ENCODE measurements at places on chromosomes 12 and 14.

- no peak for ATAC-seq
- H3K27me3 ChIP-seq = no peaks in the 10 kb centered on the region
- H3K4me3 ChIP-seq = no peak overlapping the region
- no peak overlapping the region for H3K27ac ChIP-seq
- no peaks in the 10 kb centered on the region for H3K36me3 ChIP-seq
These were observed 94.9 kb downstream of the EML1 start for GRCh38 chr14:99888149-99888548.

DNA sequence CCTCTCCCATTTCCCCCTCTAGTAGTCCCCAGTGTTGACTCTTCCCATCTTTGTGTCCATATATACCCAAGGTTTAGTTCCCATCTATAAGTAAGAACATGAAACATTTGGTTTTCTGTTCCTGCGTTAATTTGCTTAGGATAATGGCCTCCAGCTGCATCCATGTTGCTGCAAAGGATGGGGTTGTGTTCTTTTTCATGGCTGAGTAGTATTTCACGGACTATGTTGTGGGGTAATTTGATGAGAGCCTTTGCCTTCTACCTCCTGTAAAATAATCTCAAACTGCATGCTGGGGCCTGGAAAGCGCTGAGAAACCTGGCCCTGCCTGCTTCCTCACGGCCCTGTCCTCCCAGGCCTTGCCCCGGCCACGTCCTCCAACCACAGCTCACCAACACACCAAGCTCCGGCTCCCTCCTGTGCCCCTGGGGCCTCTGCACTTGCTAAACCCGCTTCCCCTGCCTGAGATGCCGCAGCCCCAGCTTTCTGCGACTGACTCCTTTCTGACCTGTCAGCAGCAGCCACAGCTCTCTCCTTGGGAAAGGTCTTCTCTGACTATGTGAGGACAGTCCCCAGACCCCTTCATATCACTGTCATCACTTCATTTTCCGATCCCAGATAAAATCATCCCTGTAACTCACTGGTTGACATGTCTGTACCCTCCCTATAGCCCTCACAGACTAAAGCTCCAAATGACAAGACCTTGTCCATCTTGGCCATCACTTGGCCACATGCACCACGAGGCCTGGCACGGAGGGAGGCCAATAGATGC is 19.8 kb downstream of the ITPK1 start:
- no peaks in the 10 kb centered on the region for H3K27me3 ChIP-seq
- H3K27ac ChIP-seq = peak overlapping the region; percentile 24
- no peak overlapping the region for H3K4me3 ChIP-seq
- no peak for ATAC-seq
- H3K4me1 ChIP-seq = peaks cover 100% of the 10 kb centered on the region

GRCh38 chr14:95439881-95440280 is 76.6 kb downstream of the SYNE3 start:
- no peak overlapping the region for H3K4me3 ChIP-seq
- ATAC-seq = no peak
- peaks cover 69% of the 10 kb centered on the region for H3K36me3 ChIP-seq
- H3K27me3 ChIP-seq = peaks cover 10% of the 10 kb centered on the region

- H3K27ac ChIP-seq = no peak overlapping the region
- H3K4me1 ChIP-seq = no peaks in the 10 kb centered on the region
- ATAC-seq = no peak
- no peak overlapping the region for H3K4me3 ChIP-seq
- H3K36me3 ChIP-seq = no peaks in the 10 kb centered on the region
These were observed 310.9 kb downstream of the ADGRD1 start for GRCh38 chr12:131264635-131265034.

DNA sequence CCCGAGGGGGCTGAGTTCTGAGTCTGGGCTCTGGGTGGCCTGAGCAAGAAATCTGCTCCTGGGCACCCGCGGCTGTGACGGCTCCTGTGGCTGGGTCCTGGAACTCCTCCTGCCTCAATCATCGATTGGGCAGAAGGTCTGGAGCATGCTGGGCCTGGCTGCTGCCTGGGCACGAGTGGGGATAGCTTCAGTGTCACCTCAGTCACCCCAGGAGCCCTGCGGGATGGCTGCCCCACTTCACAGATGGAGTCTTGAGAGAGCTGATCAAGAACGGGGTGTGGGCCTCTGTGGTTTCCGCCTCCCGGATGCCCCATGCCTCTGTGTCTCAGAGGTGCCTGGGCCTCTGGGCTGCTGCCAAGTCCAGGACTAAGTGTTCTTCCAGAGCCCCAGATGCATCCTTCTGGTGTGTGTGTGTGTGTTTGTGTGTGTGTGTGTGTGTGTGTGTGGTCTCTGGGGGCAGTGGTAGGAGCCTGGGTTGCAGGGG is 185.6 kb upstream of the C14orf180 start:
- H3K27ac ChIP-seq = no peak overlapping the region
- H3K27me3 ChIP-seq = peaks cover 47% of the 10 kb centered on the region
- no peaks in the 10 kb centered on the region for H3K4me1 ChIP-seq
- no peak overlapping the region for H3K4me3 ChIP-seq

DNA sequence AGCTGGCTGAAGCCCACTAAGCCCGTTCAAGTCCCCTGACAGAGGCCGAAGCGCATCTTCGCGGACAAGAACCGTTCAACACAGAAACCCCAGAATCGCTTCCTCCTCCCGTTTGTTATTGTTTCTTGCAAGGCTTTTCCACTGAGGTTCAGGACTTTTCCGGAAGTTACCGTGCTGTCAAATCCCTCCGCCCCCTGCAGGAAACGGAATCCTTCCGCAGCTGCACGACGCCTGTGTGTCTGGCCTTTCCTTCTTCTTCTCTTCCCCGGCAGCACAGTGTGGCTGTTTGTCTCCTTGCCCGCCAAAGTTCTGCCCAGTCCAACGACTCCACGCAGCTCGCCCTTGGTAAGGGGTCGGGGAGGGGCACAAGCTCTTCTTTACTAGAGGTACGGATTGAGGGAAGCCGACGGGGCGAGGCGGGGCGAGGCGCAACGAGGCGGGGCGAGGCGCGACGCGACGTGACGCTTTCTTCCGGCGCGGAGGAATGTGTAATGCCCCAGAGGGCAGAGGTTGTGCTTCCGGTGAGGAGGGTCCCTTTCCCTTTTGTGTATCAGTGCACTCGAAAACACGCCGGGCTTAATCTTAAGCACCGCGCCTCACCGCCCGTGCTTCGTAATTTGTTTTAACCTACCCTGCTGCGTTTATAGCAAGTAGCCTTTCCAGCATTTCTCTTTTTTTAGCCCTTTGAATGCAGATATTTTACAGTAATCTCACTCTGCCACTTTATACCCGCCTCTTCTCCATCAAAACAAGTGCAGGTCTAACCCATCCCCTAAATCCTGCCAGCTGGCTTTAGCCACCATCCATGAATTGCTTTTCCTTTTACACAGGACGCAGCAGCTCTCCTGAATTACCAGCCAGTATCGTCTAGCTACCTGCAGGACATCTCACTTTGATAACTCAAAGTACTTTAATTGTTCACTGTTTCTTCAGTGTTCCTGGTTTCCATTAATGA is at the start of gene KDM5A:
Gene KDM5A (minus strand): TSS at position 179 of the 955 bp plus-strand sequence. CDS start 229 bp downstream, outside the sequence.
- H3K27ac ChIP-seq = peak within 1 kb of the TSS; percentile 92
- peaks cover 7% of the 10 kb centered on the region for H3K36me3 ChIP-seq
- H3K27me3 ChIP-seq = no peaks in the 10 kb centered on the region
- H3K4me3 ChIP-seq = peak within 1 kb of the TSS; percentile 79
- H3K4me1 ChIP-seq = peaks cover 16% of the 10 kb centered on the region

DNA sequence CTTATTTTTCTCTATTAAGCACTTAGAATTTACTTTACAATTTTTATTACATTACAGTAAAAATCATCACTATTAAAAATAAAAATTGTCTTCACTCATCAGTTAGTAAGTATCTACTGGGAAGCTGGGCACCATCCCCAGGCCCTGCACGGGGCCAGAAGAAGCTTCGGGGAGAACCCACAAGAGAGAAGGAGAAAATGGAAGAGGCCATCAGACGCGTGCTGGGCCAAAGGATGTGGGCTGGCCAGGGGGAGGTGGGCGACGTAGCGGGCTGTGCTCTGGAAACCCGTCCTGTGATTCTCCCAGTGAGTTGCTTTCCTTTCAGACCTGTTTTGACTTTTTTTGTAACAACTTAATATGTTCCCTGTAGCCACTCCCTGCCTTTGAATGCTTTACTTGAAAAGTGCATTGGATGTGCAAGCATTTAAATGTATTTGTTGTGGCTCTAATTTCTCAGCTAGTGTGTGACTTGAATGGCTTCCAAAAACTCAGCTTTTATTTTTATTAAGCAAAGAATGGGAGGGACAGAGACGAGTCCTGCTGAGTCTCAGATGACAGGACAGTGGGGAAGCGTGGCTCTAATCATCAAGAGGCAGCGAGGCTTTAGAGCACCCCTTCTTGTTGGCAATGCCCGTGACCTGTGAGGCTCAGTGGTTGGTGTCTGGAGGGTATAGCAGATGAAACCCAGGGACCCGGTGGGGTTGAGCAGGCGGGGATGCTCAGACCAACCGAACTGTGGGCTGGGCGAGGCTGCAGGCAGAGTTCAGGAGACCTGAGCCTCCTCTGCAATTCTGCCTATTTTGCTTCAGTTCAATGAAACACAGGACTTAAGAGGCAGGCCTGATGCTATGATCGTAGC is 38.8 kb downstream of the SYNE3 start:
- peaks cover 9% of the 10 kb centered on the region for H3K27me3 ChIP-seq
- H3K27ac ChIP-seq = no peak overlapping the region
- no peak overlapping the region for H3K4me3 ChIP-seq
- H3K36me3 ChIP-seq = no peaks in the 10 kb centered on the region
- ATAC-seq = no peak
- peaks cover 54% of the 10 kb centered on the region for H3K4me1 ChIP-seq

- H3K27me3 ChIP-seq = no peaks in the 10 kb centered on the region
- no peaks in the 10 kb centered on the region for H3K4me1 ChIP-seq
- H3K36me3 ChIP-seq = no peaks in the 10 kb centered on the region
- no peak overlapping the region for H3K27ac ChIP-seq
These were observed 18.8 kb downstream of the KCNC2 start for GRCh38 chr12:75190846-75191245.

DNA sequence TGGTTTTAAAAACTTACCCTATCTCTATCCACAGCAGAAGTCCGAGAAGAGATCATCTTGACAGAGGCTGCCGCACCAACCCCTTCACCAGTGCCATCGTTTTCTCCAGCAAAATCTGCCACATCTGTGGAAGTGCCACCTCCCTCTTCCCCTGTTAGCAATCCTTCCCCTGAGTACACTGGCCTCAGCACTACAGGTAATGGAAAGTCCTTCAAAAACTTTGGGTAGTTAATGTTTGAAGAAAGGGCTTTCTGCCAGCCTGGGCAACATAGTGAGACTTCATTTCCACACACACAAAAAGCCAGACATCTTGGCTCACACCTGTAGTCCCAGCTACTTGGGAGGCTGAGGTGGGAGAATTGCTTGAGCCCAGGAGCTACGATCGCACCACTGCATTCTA is 41.6 kb upstream of the RIC8B start:
- no peaks in the 10 kb centered on the region for H3K4me1 ChIP-seq
- H3K27ac ChIP-seq = no peak overlapping the region
- no peak for ATAC-seq
- no peaks in the 10 kb centered on the region for H3K36me3 ChIP-seq
- H3K4me3 ChIP-seq = no peak overlapping the region

- H3K4me1 ChIP-seq = peaks cover 31% of the 10 kb centered on the region
- peaks cover 4% of the 10 kb centered on the region for H3K36me3 ChIP-seq
- no peaks in the 10 kb centered on the region for H3K27me3 ChIP-seq
These were observed 3.5 kb upstream of the ANKRD52 start for GRCh38 chr12:56261503-56262232.

- no peaks in the 10 kb centered on the region for H3K27me3 ChIP-seq
- no peaks in the 10 kb centered on the region for H3K36me3 ChIP-seq
- H3K27ac ChIP-seq = no peak overlapping the region
- H3K4me3 ChIP-seq = no peak overlapping the region
These were observed 214.9 kb downstream of the ADAMTS20 start for GRCh38 chr12:43336962-43337555.

- H3K4me1 ChIP-seq = peaks cover 9% of the 10 kb centered on the region
- peak; percentile 83 for ATAC-seq
- no peak overlapping the region for H3K4me3 ChIP-seq
These were observed 8.9 kb downstream of the SLC7A8 start for GRCh38 chr14:23174296-23175184.

DNA sequence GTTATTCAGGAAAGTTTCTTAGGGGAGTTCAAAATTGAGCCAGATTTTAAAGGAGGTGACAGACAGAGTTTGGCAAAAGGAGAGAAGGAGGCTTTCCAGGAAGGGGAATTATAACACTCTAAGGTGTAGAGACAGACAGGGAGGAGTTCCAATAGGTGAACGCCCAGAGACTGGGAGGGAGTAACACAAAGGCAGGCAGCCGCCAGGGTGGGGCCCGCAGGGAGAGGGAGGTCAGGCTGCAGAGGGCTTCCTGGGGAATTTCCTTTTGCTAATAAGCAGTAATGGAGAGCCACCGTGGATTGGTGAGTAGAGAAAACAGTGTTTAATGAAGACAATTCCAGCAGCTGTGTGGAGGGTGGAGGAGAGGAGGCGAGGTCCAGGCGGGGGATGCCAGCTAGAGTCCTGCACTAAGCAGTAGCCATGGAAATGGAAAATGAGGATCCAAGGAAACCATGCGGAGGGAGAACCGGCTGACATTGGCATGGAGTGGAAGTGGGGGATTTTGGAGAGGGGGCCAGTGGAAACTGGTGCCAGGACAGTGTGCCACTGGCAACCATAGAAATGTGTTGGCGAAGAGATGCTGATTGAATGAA is 22.2 kb downstream of the GRIN2B start:
- no peaks in the 10 kb centered on the region for H3K36me3 ChIP-seq
- H3K27ac ChIP-seq = no peak overlapping the region
- H3K4me1 ChIP-seq = no peaks in the 10 kb centered on the region
- ATAC-seq = no peak

DNA sequence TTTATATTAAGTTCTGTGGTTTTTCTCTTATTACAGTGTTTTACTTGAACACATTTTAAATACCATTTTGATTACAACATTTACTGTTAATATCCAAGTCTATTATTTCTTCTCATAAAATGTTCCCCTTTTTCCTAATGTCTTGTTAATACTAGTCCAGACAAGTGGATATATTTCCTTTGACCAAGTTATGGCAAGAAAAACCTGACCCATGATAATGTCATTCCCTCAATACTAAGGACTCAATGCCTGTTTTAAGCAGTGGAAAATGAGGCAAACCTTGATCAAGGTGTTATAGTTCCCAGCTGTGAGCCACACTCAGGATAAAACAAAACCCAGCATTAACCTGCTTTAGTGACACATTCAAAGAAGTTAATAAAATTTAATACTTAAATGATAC is 12.2 kb downstream of the TRMT5 start:
- H3K36me3 ChIP-seq = peaks cover 13% of the 10 kb centered on the region
- no peak overlapping the region for H3K27ac ChIP-seq

All from gastroesophageal sphincter (tissue), 4 donors.